MCF 10A (cell line): ENCODE measurements at places on chromosomes 3 and 15. TPM values are rescaled to one million over a fixed set of nuclear protein-coding genes. Genes with fewer than 3 reads are reported as not detected.
A peak's percentile ranks its signal among the peaks of the same experiment; 100 is the strongest.

DNA sequence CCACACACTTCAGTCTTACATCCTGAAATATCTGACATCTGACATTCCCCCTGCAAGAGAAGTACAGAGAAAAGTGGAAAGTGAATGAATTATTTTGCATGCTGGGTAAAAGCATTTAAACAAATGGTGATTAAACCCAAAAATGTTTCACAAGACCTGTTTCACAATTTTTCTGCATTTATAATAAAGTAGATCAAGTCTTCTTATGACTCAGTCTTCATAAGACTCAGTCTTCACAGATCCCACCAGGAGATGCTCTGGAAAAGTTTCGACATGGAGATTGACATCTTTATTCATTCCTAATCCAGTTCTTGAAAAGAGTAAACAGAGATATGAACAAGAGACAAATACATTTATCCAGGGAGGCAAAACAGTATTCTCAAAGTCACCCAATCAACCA, 13.2 kb upstream of the EDC3 start:
- H3K27me3 ChIP-seq, result peaks cover 38% of the 10 kb centered on the region
- no peak overlapping the region for H3K4me3 ChIP-seq
- peaks cover 4% of the 10 kb centered on the region for H3K4me1 ChIP-seq
- peak; percentile 56 for DNase-seq
- H3K27ac ChIP-seq, result no peak overlapping the region
- H3K36me3 ChIP-seq, result no peaks in the 10 kb centered on the region

DNA sequence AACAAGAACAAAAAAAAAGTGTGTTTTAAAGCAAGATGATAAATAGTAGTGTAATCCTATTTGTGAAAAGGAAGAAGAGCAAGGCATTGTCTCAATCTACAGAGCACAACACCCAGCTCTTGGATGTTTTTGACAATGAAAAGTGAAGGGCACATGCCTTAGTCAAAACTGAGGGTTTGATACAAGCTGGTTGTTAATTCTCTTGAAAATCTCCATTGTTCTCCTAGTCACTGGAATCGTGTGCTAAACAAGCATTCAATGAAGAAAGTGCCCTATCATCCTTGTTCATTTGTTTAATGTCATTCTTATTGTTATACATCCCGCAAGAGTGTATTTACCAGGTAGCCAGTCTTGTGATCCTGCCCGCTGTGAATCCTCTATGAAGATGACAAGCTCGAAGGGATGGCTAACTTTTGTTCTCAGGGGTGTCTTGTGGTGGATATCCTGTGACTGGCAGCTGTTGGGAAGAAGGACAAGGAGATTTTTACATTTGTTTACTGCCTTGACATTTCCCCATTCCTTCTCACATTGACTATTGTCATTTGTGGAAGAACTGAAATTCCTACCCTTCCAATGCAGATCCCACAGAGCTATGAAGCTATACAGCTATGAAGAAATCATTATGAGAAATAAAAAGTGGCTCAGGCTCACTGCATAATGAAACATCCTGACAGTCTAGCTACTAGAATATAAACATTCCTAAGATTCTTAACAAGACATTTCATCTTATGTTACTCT, 175.9 kb downstream of the VGLL3 start:
- no peak overlapping the region for H3K27ac ChIP-seq
- no peak overlapping the region for H3K4me3 ChIP-seq
- H3K36me3 ChIP-seq, result peaks cover 6% of the 10 kb centered on the region

DNA sequence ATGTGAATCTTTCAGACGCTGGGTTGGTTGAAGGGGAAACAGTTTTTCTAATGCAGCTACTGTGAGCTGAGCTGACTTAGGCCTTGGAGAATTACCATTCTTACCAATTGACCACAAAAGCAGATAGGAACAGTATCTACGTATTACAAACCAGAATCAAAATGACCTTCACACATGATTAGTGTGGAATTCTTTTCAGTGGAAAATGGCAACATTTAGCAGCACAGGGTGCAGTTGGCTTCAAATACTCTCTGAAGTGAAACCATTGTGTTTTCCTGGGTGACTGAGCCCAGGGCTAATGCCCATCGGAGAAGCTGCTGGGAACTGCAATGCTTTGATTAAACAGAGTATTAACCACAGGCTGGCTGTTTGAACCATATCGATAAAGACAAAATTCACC, 40.2 kb upstream of the GOLGA8J start:
- H3K4me3 ChIP-seq, result no peak overlapping the region
- H3K36me3 ChIP-seq, result no peaks in the 10 kb centered on the region
- no peaks in the 10 kb centered on the region for H3K27me3 ChIP-seq
- peaks cover 24% of the 10 kb centered on the region for H3K4me1 ChIP-seq
- no peak overlapping the region for H3K27ac ChIP-seq

- peaks cover 6% of the 10 kb centered on the region for H3K4me1 ChIP-seq
- H3K27ac ChIP-seq, result no peak overlapping the region
- no peaks in the 10 kb centered on the region for H3K27me3 ChIP-seq
- no peak overlapping the region for H3K4me3 ChIP-seq
- H3K36me3 ChIP-seq, result no peaks in the 10 kb centered on the region
- no peak for DNase-seq
These were observed 36.5 kb downstream of the SLC6A20 start for GRCh38 chr3:45759851-45760250.

- no peaks in the 10 kb centered on the region for H3K27me3 ChIP-seq
- peaks cover 7% of the 10 kb centered on the region for H3K4me1 ChIP-seq
- DNase-seq, result no peak
- no peak overlapping the region for H3K4me3 ChIP-seq
These were observed 23.5 kb downstream of the LIMD1 start for GRCh38 chr3:45618081-45618509.

GRCh38 chr3:134357261-134357913, 16.9 kb downstream of the AMOTL2 start:
- H3K36me3 ChIP-seq, result peaks cover 98% of the 10 kb centered on the region
- peak overlapping the region; percentile 12 for H3K4me3 ChIP-seq
- H3K27ac ChIP-seq, result peak overlapping the region; percentile 27
- peaks cover 43% of the 10 kb centered on the region for H3K4me1 ChIP-seq
- no peak for DNase-seq

DNA sequence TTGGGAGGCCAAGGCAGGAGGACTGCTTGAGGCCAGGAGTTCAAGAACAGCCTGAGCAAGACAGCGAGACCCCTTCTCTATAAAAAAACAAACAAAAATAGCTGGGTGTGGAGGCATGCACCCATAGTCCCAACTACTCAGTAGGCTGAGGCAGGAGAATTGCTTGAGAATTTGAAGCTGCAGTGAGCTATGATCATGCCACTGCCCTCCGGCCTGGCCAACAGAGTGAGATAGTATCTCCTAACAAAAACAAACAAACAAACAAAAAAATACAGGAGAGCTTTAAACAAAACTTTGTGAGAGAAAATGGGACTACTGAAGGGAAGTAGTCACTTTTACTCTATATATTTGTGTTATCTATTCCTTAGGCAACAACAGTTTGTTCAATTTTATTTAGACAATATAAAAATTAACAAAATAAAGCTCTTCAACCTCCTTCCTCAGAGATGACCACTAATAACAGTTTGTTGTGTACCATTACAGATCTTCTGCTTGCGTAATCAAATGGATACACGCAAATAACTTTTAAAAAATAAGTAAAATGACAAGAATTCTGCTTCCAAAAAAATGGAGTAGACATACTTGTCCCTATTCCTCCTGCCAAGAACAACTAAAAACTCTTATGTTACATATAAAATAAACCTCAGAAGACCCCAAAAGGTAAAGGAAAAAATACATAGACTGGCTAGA, 17.4 kb downstream of the PHC3 start:
- no peaks in the 10 kb centered on the region for H3K27me3 ChIP-seq
- H3K4me1 ChIP-seq, result peaks cover 6% of the 10 kb centered on the region
- no peak overlapping the region for H3K27ac ChIP-seq
- no peak for DNase-seq

GRCh38 chr15:74319596-74320351, 47.7 kb downstream of the CYP11A1 start:
- H3K27me3 ChIP-seq, result no peaks in the 10 kb centered on the region
- no peak for DNase-seq
- no peaks in the 10 kb centered on the region for H3K36me3 ChIP-seq

DNA sequence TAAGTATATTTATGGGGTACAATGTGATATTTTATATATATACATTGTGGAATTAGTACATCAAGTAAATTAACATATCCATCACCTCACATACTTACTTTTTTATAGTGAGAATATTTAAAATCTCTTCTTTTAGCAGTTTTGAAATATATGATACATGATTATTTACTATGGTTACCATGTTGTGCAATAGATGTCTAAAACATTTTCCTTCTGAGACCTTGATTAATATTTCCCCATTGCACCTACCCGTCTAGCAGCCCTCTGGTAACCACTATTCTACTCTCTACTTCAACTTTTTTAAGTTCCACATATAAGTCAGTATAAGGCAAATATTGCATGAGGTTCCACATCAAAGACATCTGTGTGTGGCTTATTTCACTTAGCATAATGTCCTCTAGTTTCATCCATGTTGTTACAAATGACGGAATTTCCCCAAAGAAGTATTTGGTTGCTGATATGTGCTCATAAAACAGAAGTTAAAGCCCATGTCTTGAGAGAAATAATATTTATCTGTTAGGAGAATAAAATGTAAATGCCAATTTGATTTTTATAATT, 29.6 kb upstream of the NFKBIZ start:
- H3K27ac ChIP-seq, result no peak overlapping the region
- no peak for DNase-seq
- peaks cover 12% of the 10 kb centered on the region for H3K36me3 ChIP-seq
- no peaks in the 10 kb centered on the region for H3K27me3 ChIP-seq

- H3K36me3 ChIP-seq, result peaks cover 41% of the 10 kb centered on the region
- no peaks in the 10 kb centered on the region for H3K27me3 ChIP-seq
- DNase-seq, result peak; percentile 29
- no peak overlapping the region for H3K4me3 ChIP-seq
- peaks cover 6% of the 10 kb centered on the region for H3K4me1 ChIP-seq
These were observed 103.1 kb downstream of the LRIG1 start for GRCh38 chr3:66397745-66398144.

DNA sequence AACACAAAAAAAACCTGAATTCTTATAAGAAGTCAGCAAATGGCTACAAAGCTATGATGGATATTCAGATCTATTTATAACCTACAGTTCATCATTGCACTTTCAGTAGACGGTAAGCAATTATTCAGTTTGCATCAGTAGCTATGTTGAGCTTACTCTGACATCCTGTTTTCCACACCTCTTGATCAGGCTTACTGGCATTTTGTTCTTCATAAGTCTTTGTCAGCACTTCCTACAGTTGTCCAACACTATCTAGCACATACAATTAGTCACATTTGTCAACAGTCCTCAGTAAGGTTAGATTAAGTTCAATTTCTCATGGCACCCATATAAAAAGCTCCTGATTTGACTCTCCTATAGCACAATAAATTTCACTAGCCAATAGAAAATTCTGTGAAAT, 71.2 kb upstream of the ST3GAL6 start:
- H3K27me3 ChIP-seq, result no peaks in the 10 kb centered on the region
- peaks cover 18% of the 10 kb centered on the region for H3K4me1 ChIP-seq
- H3K27ac ChIP-seq, result no peak overlapping the region
- H3K4me3 ChIP-seq, result no peak overlapping the region
- DNase-seq, result no peak
- H3K36me3 ChIP-seq, result peaks cover 2% of the 10 kb centered on the region

XIRP1 gene
- total RNA-seq, result not detected in 2 replicates

GLDN gene
- not detected in 2 replicates for total RNA-seq

SLC22A14 gene
- total RNA-seq, result 0.44 and 0.64 TPM in 2 replicates

SCG3 gene
- not detected in 2 replicates for total RNA-seq
